ENCODE measurements at places on chromosomes 1 and 21.

- no peak for DNase-seq
Measured at GRCh38 chr1:6447016-6447817, 18.8 kb downstream of the TNFRSF25 start.

DNA sequence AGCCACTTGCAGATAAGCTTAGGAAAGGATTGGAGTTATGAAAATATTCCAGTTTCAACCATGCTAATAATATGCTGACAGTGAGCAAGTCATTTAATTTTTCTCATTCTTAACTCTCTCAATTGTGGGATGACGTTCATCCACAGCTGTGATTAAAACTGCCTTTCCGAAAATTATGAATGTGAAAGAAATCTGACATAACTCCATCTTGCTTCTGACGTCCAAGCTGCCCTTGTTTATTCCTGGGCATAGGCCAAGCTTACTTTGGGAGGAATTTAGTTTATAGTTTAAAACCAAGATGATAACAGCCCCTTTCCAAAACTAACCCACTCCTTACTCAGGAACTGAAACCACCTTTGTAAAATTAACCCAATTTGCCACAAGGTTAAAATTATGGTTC lies 11.0 kb upstream of the RGS18 start:
- no peak for DNase-seq

- no peak for DNase-seq
Measured at GRCh38 chr1:51714374-51715019, 97.6 kb downstream of the OSBPL9 start.

DNA sequence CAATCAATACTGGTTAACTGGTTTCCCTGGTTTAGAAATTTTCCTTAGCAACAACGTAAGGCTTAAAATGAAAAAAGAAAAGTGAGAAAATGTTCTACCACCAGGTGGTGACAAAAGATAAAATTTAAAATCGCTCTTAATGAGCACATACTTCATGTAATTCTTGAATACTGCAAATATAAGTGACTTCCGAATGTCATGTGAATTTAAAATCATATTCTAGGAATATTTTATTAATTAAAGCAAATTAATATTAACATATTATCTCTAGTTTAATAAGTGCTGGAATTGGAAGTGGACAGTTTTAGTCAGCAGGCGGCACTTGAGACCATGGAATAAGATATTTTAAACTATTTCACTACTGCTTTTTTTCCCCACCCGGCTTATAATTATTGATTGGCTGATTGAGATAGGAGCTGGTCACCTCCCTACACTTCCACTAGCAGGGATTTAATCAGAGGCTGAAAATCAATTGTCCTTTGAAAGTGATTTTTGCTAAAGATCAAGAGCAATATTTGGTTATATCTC lies 5.0 kb upstream of the ADAMTS1 start:
- no peak for DNase-seq

DNA sequence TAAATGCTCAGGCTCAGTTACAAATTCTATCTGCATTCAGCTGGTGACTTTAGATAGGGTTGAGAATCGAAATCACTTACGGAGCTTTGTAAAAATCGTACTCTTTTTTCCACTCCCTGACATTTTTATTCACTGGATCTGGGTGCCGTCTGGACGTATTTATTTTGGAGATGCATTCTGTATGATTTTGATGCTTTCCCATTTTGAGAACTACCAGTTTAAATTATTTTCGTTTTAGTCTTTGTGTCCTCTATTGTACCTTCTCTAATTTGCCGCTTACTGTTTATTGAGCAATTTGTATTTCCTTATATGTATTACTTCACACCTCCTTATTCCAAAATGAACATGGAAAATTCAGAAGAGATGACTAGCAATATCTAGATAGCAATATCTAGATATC lies 96.2 kb downstream of the FASLG start:
- DNase-seq = no peak

Measured in prostate gland (tissue), 2 donors.